ENCODE measurements at places on chromosomes 3 and 15.

DNA sequence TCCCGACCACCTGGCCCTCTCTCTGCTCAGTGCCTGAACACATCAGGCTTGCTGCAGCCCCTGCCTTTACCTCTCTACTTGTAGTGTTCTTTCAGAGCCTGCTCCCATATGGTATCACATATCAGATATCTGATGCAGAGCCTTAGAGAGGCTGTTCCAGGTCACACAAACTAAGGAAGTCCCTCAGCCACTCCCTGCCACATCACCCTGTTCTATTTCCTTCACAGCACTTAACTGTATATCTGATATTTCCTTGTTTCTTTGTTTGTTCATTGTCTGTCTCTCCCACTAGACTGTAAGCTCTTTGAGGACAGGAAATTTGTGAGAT is 976 bp upstream of the ALDH1L1 start:
- no peak for DNase-seq

DNA sequence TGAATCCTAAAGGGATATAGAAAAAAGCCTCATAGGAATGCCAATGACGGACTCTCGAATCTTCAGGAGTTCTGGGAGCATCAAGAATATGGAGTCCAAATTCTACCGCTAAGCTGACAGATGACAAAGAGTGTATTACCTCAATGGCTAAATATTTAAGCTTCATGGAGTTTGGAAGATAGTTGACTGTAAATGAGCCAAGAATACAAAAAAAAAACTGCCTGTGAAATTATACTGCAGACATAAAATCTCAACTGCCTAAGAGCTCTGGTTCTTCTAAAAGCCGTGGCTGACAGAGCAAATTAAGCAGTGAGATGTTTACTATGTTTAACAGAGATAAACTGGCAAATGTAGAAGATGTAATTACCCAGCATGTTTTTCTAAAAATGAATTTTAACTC is 140.0 kb downstream of the GADL1 start:
- DNase-seq: no peak

GRCh38 chr3:74121761-74122160 is 492.7 kb downstream of the CNTN3 start:
- no peak for DNase-seq

DNA sequence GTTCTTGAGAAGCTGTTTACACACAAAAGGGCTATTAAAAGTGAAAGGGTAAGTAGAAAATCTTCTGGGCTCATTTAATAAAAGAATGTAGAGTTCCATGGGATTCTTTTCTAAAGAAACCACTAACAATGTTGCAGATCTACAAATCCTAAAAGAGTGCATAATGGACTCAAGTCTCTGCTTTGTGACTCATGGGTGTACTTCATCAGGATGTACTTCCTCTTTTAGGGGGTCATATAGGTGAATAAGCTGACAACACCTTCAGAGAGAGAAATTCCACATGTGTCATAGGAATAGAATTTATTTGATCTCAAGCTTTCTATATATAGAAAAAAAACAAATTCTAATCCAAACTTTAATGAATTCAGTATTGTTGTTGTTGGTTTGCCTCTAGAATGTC is 355.5 kb downstream of the TIGIT start:
- DNase-seq: no peak

DNA sequence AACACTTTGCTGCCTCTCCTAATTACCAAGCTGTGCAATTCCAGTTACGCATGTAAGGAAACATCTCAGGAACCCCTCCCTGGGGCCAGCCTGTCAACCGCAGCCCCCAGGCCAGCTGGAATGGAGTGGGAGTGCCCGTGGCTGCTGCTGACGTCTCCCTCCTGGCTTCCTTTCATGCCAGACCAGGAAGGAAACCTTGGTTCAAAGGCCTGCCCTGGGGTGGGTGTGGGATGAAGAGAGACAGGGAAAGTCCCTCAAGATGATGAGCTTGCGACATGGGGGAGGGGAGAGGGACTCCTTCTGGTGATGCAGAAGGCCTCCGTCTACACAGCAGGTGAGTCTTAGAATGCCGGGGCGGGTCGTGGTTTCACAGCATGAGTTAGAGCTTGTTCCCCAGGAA is 11.4 kb upstream of the CYP11A1 start:
- no peak for DNase-seq

DNA sequence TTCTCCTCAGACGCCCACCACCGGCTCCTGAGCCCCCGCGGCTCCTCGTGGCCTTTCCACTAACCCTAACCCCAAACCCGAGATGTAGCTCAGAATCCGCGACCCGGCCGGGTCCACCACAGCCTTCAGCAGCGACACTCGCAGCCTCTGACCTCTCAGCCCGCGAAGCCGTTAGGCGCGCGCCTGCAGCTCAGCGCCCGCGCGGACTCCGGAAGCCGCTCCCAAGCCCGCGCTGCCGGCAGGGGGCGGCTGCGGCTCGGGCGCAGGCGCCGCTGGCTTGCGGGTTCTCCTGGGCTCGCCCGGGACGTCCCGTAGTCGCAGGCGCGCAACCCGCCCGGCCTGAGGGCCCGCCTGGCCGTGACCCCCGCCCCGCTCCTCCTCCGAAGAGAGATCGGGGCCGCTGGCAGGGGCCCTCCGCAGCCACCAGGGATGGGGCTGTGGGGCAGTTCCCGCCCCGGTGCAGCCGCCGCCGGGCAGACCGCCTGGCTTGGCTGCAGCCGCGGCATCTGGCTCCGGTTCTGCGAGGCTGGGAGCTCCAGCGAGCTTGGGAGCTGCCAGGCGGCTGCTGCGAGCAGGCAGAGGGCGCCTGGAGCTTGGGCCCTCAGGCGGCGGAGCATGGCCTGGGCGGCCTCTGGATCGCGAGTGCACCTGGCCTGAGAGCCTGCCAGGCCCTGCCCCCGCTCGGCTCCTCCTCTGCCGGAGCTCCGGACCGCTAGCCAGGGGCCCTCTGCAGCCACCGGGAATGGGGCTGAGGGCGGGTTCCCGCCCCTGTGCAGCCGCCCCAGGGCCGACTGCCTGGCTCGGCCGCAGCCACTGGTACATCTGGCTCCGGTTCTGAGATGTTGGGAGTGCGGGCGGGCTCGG is 120.7 kb downstream of the LMLN start:
- DNase-seq: peak; percentile 34

DNA sequence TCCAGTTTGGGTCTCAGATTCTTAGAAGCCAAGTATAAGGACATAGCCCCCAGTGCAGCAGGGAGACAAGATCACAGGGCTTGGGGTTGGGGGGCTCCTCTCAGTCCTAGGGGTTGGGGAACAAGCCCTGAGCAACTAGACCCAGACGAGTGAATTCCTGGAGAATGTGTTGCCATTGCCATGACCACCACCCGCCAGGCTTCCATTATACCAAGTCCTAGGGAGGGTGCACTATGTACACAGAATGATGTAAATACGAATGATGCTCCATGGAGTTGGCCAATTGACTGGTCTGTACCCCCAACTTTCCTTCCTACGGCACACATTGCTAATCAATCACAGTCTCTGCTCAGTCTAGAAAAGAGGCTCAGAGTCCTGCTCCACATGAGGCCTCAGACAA is 8.8 kb downstream of the IQCF1 start:
- DNase-seq: no peak

DNA sequence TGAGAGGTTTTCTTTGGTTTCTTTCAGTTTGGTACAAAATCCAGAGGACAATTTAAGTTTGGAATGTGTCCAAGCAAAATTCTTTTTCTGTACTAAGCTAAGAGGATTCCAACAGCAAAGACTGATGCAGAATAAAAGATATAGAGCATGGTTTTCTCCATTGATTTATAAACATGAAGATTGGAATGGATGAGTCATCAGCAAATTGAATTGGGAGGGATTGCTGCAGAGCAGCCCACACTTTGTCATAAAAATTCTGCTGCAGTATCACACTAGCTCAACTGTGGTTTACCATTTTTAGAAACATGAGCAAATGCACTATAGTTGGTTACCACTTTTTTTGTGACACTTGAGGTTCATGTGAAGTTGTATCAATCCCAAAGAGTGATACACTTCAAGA is 16.1 kb upstream of the LARP6 start:
- no peak for DNase-seq

GRCh38 chr3:101069901-101070798 is 76.9 kb upstream of the ABI3BP start:
- DNase-seq: no peak

- DNase-seq: no peak
These were observed 55.0 kb upstream of the NR2E3 start for GRCh38 chr15:71755092-71755970.

GRCh38 chr3:87674397-87675161 is 384.2 kb downstream of the CGGBP1 start:
- no peak for DNase-seq

GRCh38 chr3:66393333-66394005 is 107.4 kb downstream of the LRIG1 start:
- DNase-seq: no peak

DNA sequence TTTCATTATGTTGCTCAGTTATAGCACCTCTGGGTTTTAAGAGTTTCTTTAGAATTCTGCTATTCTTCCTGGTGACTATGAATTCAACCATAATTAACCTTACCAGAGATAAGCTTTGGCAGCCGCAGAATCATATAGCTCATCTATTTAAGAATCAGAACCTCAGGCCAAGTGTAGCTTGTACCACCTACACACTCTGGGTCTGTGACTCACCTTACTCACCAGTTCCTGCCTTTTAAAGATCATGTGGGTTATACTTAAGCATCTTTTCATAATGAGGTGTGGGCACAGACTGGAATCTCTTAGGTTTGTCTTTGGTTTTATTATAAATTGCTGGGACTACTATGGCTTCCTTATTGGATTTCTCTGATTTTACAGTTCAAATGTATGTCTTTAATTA is 21.9 kb downstream of the CDV3 start:
- no peak for DNase-seq

GRCh38 chr3:17967953-17968607 is 225.6 kb upstream of the TBC1D5 start:
- DNase-seq: no peak

GRCh38 chr3:64674591-64675076 is 13.2 kb downstream of the ADAMTS9 start:
- no peak for DNase-seq

- no peak for DNase-seq
These were observed 65.8 kb upstream of the LINGO1 start for GRCh38 chr15:77698481-77698880.

GRCh38 chr15:31236184-31237042 is 90.2 kb upstream of the KLF13 start:
- DNase-seq: peak; percentile 65

GRCh38 chr3:115120597-115120996 is 26.5 kb downstream of the ZBTB20 start:
- no peak for DNase-seq

DNA sequence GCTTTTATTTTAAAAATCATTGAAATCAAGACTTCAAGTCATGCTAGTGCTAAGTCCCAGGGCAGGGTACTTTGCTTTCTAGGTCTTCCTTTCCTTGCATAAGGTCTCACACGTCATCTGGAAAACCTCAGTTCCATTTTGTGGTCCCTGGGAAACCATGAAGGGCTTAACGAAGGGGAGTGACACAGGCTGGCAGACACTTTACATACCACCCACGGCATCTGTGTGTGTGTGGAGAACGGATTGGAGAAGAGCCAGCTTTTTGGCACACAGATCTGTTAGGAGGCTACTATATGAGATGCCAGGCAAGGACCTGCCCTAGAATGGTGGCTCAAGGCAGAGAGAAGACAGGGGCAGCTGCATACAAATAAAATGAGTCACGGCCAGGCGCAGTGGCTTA is 107.5 kb upstream of the NSMCE3 start:
- DNase-seq: no peak

- peak; percentile 64 for DNase-seq
These were observed 52.6 kb downstream of the NSUN3 start for GRCh38 chr3:94115482-94115881.

Data from globus pallidus (tissue), 1 donor.